ENCODE measurements at places on chromosomes 13 and 19.

GRCh38 chr13:43297967-43298678 lies 274.7 kb downstream of the DNAJC15 start:
- DNase-seq: no peak

DNA sequence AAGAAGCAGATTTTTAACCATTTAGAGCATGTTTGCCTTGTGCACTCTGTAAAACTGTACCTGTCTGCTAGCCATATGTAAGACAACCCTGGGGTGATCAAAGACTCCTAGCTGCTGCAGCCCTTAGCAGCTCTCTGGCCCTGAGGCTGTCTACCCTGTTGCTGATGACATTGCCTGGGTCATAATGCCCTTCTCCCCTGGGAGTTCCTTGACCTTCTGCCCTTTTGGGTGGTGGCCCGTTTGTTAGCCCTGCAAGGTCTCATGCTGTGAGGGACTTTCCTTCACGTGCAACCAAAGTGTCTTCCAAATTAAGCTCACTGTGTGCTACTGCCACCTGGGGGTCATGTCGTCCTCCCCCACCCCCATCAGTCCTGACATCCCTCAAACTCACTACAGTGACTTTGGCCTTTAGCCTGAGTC lies 7.4 kb downstream of the GPC6 start:
- no peak for DNase-seq

GRCh38 chr19:7908742-7909461 lies 5.2 kb downstream of the MAP2K7 start:
- no peak for DNase-seq

- DNase-seq: no peak
These were observed 20.8 kb downstream of the ZC3H13 start for GRCh38 chr13:46031581-46032263.

- no peak for DNase-seq
These were observed 62.0 kb downstream of the KL start for GRCh38 chr13:33078263-33078662.
